ENCODE measurements at places on chromosomes 4 and X.

DNA sequence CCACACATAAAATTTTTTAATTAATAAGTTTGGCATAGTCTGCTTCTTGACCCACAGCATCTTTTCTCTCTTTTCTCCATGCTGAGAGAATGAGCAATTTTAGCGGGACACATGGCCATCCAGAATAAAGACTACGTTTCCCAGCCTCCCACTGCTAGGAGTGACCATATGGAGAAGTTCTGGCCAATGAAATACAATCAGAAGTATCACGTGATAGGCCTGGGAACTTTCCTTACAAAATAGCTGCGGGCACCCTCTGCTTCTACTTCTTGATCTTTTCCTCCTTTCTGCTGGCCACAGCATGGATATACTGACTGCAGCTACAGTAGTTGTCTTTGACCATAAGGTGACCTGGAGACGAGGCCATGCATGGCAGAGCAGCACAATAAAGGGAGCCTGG, 348.0 kb downstream of the BCOR start:
- no peak for DNase-seq

DNA sequence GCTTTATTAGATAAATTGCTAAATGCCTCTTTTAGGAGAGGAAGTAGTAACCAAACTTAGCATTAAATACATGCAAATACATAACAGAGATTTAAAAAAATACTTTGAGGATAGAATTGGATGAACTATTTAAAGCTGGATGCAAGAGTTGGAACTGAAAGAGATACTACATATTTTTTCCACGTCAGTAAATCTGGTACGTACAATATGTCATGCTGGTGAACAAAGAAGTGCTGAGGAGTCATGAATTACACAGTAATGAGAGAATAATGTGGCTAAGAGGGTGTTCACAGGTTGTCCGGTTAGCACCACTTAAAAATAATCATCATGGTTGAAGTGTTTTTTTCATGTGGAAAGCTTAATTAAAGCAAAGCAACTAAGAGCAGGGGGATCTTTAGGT, 184.1 kb upstream of the FRMPD4 start:
- DNase-seq = no peak

GRCh38 chr4:152462695-152463094, 73.2 kb downstream of the FBXW7 start:
- no peak for DNase-seq

- DNase-seq = no peak
These were observed 317.7 kb upstream of the ANXA10 start for GRCh38 chr4:167774646-167775045.

GRCh38 chr4:78059524-78059889, 2.4 kb downstream of the FRAS1 start:
- no peak for DNase-seq

GRCh38 chrX:141791856-141792255, 46.3 kb upstream of the MAGEC3 start:
- no peak for DNase-seq

GRCh38 chr4:118813561-118813960, 22.4 kb downstream of the SEC24D start:
- DNase-seq = no peak

- no peak for DNase-seq
These were observed 298.8 kb upstream of the TAPT1 start for GRCh38 chr4:16524911-16525554.

GRCh38 chr4:101321481-101322042, 25.8 kb downstream of the PPP3CA start:
- no peak for DNase-seq

- no peak for DNase-seq
These were observed 82.7 kb upstream of the TEX13C start for GRCh38 chrX:125236955-125237354.

GRCh38 chr4:4712800-4713528, 146.5 kb upstream of the MSX1 start:
- no peak for DNase-seq

- no peak for DNase-seq
These were observed 72.6 kb downstream of the SH3RF1 start for GRCh38 chr4:169198167-169198566.

GRCh38 chr4:54625391-54625790, 32.4 kb upstream of the KIT start:
- DNase-seq = no peak

GRCh38 chrX:9609499-9609898, 144.6 kb downstream of the TBL1X start:
- DNase-seq = no peak

GRCh38 chrX:101357166-101357795, 8.7 kb upstream of the TIMM8A start:
- DNase-seq = no peak

DNA sequence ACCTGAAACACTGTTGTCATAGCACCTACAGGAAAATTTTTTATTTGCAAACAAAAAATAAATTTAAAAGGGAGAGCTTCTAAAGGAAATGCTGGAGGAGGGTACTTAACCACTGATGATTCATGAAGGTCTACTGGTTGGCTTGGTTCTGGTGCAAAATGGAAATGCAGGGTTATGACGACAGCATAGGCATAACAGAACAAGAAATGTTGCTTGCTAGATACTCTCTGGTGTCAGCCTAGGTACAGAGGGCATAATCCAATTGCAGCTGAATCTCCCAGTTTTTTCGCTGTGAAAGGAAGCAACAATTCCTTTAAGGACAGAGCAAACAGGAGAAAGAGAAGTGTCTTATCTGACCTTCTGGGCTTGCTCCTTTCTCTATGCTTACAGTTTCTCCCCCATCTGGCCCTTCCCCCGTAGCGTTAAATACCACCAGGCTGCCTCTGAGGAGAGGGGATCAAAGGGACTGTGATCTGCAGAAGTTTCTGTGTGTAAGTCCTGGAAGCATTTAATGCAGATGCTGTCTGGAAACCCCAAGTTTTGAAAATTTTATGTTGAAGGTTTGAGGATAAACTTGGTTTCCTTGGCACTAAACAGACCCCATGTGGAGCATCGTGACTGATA, 23.7 kb upstream of the CASK start:
- no peak for DNase-seq

DNA sequence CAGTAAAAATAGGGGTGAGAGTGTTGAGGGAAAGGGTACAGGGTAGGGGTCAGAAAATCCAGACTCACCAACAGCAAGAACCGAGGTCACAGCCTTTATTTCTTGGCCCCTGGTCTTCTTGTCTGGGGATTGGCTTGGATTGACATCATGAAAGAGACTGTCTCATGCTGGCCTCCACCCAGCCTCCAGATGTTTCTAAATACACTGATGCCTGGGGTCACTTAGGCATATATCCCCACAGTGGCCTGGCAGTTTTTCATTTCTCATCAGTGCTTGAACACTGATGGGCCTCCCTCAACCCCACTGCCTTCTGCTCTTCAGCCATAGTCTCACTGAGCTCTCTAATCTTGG, 173.9 kb downstream of the RTL9 start:
- DNase-seq = no peak

- no peak for DNase-seq
These were observed 73.2 kb downstream of the RASL11B start for GRCh38 chr4:52935317-52935716.

DNA sequence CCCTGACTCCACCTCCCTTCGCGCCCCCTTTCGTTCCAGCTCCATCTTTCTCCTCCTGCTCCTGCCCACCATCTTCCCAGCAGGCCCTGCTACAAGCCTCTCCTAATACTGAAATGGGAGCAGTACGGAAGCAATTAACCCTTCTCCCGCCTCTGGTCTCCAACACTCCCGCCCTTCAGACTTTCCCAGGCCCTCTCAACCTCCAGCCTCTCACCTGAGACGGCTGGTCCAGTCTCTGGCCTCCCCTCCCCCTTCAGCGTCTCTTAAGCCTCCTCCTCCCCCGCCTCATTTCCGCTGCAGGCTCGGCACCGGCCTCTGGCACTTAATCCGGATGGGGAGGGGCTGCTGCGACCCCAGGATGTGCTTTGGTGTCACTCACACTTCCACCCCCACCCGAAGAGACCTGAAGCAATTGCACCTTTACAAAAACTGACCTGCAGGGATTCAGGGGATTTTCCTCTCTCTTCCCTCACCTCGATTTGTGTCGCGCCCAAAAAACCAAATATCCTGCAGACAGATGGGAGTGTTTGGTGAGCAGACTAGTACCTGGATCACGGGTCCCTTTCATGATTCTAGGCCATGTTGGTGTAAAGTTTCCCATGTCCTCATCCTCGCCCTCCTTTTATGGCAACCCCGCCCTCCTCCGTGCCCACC, 657 bp downstream of the TCEAL8 start:
- DNase-seq = no peak

- DNase-seq = no peak
These were observed 238.4 kb upstream of the ANXA3 start for GRCh38 chr4:78312989-78313753.

DNA sequence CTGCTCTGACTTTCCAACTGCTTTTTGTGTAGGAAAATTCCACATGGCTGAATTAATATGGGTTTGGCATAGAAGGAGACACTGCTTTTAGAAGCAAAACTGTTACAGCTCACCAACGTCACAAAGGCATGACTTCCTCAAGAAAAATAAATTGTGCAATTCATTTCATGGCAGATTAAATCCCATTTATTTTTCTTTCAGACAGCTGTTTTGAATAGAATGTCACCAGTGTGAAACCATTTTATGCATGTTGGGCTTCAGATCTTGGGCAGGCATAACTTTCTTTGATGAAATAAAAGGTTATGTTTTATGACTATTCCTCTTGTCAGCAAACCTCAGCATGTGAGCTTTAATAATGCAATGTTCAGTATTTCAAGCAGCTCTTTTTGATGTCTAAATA, 542.8 kb downstream of the GALNTL6 start:
- no peak for DNase-seq

All from type B pancreatic cell (in vitro differentiated cells).